Stimulated activated CD8-positive, alpha-beta memory T cell treated with anti-CD3 and anti-CD28 coated beads, Interleukin-2, amount 100 ng/mL, for 1 hour (primary cell): ENCODE measurements at places on chromosomes 7 and 10.

DNA sequence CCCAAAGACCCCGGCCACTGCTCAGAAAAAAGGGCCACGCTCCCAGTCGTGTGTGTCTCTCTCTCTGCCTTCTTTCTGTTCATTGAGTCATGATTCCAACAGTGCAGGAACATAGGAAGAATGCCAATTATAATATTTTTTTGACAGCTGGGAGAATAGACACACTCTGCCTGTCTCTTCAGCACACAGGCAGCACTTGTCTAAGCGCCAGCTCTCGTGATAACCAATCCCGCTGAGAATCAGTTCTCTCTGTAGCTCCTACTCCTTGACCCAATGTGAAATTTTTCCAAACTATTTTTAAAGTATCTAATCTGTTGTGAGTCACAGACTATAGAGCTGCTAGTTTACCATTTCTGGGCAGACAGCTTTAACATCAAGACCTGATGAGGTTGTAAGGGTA lies 145.7 kb upstream of the RHEB start:
- no peak for DNase-seq

DNA sequence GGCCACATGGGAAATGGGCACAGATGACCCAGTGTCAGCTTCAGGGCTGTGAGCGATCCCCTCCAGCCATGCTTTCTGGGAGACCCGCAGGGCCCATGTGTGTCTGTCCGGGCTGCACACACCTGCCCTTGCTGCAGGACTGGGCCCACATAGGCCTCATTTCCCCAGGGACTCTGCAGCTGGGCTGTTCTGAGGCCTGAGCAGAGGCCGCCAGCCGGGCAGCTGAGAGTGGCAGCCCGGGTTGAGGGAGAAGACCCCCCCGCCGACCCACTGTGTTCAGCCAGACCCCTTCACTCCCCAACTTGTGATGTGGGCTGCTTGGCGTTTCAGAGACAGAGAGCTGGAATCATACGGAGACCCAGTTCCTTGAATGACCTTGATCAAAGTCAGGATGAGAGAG lies 50.1 kb upstream of the DPYSL4 start:
- no peak for DNase-seq

DNA sequence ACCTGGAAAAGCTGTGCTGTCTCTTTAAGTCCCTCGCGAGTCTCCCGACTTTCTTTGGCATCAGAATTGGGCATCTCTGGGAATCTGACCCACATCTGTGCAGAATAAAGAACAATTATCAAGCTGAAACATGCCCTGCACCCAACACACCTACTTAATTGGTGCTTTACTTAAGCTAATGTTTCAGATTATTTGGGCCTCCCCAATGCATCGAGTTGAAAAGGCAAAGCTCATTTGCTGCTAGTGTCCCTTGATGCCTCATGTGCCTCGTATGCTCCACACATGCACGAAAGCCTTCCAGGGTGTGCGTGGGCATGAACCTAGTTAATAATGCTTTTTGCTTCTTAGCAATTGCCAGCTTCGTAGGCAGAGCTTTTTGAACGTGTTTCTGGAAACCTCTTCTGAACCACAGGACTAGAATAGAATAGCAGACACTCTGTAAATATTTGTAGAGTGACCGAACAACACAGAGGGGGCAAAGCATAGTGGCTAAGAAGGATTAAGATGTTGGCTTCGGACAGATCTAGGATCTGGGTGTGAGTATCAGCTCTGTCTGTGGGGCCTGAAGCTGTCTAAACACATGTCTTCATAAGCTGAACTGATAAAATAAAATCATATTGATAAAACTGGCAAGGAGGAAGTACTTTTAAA lies 26.7 kb upstream of the FGFR2 start:
- DNase-seq: no peak

- no peak for DNase-seq
Observed at GRCh38 chr10:79287973-79288723, 59.1 kb upstream of the PPIF start.

- DNase-seq: peak; percentile 3
Observed at GRCh38 chr7:8436965-8437364, 3.6 kb downstream of the NXPH1 start.

GRCh38 chr7:128912281-128912680 lies 1.8 kb upstream of the KCP start:
- no peak for DNase-seq

- no peak for DNase-seq
Observed at GRCh38 chr7:31101544-31101943, 49.4 kb downstream of the ADCYAP1R1 start.

GRCh38 chr7:50339990-50340500 lies 35.5 kb downstream of the IKZF1 start:
- no peak for DNase-seq
